ENCODE measurements at places on chromosomes 3 and 15. TPM values are rescaled to one million over a fixed set of nuclear protein-coding genes. Genes with fewer than 3 reads are reported as not detected.

- no peak for DNase-seq
Observed at GRCh38 chr15:88841236-88841635, 38.0 kb downstream of the ACAN start.

DNA sequence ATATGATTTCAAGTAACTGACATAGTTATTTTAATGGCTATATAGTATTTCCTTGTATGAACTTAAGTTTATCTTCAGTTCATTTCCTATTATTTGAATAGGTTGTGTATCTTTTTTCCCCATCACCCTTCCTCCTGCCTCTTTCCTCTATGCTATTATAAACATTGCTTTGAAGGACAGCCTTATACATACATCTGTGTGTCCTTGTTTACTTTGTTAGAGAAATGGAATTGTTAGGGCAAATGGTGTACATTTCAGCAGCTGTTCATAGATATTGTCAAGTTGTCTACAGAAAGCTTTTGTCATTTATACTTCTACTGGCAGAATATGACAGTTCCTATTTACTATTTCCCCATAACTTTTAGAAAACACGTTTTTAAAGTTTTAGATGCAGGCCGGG lies 18.4 kb downstream of the AKAP13 start:
- DNase-seq = no peak

DNA sequence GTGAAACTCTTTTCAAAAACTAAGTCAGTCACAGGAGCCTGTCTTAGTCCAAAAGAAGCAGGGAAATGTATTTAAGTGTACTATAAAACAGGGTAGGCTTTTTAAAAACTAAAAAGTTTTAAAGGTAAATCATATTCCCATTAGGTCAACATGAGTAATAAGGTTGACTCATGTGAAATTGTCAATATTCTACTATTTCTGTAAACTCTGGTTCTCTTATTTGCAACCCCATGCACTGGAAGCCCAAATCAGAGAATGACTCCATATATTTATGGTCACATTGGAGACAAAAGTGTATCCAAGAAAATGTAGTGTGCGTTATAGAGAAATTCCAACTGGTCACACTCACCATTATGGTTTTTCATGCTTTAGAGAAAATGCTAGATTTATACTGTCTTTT lies 600.3 kb upstream of the TGFBR2 start:
- no peak for DNase-seq

- DNase-seq = no peak
Observed at GRCh38 chr3:31891876-31892455, 89.1 kb downstream of the OSBPL10 start.

GRCh38 chr3:70970952-70971351 lies 612.6 kb downstream of the FOXP1 start:
- peak; percentile 35 for DNase-seq

GRCh38 chr15:85764649-85765277 lies 30.0 kb downstream of the KLHL25 start:
- DNase-seq = no peak

GRCh38 chr3:140391061-140391460 lies 286.8 kb upstream of the TRIM42 start:
- no peak for DNase-seq

GRCh38 chr3:59450946-59451763 lies 401.3 kb upstream of the CFAP20DC start:
- no peak for DNase-seq

GRCh38 chr15:91077029-91077428 lies 23.0 kb upstream of the SV2B start:
- no peak for DNase-seq

GRCh38 chr15:62241135-62241770 lies 76.2 kb upstream of the C2CD4B start:
- DNase-seq = peak; percentile 8

Gene ADAMTS9
- 0.26 TPM for total RNA-seq

Gene HRG
- total RNA-seq = not detected

Gene NEO1
- 63.7 TPM for total RNA-seq
